ENCODE measurements at places on chromosomes 12 and 14.

GRCh38 chr12:109448707-109449390 lies 28.3 kb downstream of the KCTD10 start:
- DNase-seq = no peak

- DNase-seq = peak; percentile 68
These were observed 222.6 kb downstream of the MON2 start for GRCh38 chr12:62689042-62689839.

GRCh38 chr14:94401083-94401482 lies 12.7 kb upstream of the SERPINA1 start:
- peak; percentile 95 for DNase-seq

- DNase-seq = no peak
These were observed 88.7 kb upstream of the PLXNC1 start for GRCh38 chr12:94059394-94060368.

GRCh38 chr12:54373649-54374561 lies 9.6 kb upstream of the GPR84 start:
- DNase-seq = peak; percentile 43

DNA sequence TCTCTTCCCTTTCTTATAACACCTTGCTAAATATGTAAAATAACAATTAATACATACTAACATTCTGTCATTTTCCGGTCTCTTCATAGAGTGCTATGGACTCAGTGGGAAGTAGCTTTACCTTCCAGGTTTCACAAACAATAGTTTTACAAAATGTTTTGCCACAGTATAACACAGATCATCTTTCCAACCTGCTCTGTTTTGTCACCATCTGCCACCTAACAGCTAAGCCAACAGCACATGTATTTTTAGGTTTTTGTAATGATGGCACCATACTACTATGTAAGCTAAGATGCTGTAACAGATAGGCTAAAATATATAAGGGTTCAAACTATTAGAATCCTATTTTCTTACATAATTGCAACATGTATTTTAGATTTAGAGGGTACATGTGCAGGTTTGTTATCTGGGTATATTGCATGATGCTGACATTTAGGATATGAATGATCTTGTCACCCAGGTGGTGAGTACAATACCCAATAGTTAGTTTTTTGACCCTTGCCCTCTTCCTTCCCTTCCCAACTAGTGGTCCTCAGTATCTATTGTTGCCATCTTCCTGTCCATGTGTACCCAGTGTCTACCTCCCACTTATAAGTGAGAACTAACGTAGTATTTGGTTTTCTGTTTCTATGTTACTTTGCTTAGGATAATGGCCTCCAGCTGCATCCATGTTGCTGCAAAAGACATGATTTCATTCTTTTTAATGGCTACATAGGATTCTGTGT lies 8.7 kb downstream of the RHOJ start:
- no peak for DNase-seq

DNA sequence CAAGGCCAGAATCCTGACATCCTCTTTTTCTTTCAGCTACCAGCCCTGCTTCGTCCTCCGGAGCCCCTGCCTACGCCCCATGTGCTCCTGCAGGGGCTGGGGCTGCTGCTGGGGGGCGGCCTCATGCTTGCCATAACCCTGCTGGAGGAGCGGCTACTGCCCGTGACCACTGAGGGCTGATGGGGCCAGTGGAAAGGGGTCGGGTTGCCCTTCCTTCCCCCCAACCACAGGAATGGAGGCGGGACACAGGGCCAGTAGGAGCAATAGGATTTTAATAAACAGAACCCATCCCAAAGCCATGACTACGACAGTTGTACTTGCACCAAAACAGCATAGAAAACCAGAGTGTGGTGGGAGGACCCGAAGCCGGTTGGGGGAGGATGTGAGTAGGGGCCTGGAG lies 7.7 kb downstream of the SLC39A5 start:
- DNase-seq = no peak

- no peak for DNase-seq
These were observed 124.8 kb upstream of the NOS1 start for GRCh38 chr12:117485984-117486839.

DNA sequence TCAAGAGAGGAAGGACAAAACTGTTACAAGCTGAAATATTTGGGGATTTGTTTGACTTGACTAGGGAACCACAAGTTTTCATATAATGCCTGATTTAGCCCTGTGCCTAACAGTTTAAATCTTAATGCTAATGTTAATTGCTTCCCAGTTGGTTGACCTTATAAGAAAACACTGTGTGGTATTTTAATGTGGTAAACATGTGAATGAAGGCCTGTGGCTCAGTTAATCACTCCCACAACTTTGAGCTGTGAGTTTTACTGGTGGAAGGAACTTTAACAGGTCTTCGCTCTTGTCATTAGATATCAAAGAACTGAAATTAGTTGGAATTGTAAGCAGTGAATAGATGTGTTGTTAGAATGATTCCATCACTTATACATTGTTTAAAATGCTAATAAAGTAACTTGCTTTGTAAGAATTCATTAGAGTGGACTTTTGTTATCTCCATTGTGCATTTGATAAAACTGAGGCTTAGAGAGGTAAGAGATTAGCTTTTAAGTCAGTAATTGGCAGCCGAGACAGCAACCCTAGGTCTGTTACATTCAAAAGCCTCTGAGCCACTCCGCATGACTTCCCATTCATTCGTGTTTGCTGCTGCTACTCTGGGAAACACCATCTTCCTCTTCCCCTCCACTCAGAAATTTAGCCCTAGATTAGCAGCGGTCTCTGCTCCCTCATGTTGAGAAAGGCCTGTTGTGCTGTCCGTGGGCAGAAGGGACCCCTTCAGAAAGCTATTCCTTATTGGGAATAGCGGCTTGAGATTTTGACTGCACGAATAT lies 1.0 kb upstream of the TBK1 start:
- peak; percentile 36 for DNase-seq

DNA sequence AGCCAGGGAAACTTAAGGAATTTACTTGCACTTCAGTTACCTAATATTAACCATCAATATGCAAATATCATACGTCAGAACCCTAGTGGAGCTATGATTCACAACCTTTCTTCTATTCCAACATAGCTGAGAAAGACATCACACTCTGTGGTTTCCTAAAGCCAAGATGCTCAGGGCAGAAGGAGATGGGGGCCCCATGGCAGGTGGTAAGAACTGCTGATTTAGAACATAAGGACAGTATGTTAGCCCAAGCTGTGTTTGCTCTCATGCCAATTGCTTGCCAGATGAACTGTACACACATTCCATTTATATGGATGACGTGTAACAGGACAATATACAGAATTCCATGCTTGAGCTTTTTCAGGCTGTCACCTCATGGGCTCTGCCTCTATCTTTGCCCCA lies 34.6 kb downstream of the HECTD4 start:
- DNase-seq = peak; percentile 92

GRCh38 chr14:31207287-31207754 lies 272 bp downstream of the HECTD1 start:
- no peak for DNase-seq

GRCh38 chr14:71752111-71752738 lies 180.0 kb upstream of the RGS6 start:
- no peak for DNase-seq

- no peak for DNase-seq
These were observed 145.9 kb downstream of the DUSP6 start for GRCh38 chr12:89206390-89206789.

DNA sequence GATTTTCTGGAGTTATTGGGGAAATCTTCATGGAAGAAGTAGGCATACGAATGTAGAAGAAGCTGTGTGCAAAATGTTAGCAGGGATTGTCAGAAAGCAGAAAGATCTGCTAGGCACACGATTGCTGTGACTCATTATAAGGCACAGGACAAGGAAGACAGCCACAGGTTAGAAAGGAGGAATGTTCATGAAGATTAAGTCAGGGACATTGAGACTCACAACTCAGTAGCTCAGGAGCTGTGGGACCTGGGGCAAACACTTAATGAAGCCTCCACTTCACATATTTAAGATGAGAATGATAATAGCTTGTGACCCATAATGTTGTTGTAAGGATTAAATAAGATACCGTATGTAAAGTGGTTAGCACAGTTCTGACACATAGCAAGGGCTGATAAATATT lies 26.6 kb upstream of the RTRAF start:
- peak; percentile 15 for DNase-seq

- no peak for DNase-seq
These were observed 134.4 kb downstream of the BCAT1 start for GRCh38 chr12:24814379-24815113.

DNA sequence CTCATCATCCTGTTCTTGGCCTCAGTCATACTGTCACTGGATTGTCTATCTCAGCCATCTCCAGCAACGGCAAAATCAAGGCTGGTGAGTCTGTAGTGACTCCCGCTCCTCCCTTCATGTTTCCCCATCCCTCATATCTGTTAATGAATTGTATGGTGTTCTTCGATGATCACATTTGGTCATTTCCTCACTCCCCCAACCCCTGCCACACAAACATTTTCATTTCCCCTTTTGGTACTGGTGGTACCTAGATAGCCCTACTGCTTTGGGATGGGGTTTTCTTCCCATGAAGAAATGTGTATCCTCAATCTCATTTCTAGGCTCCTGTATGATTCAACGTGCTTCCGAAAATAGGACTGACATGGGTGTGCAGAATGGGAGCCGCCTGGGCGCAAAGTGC lies 2.7 kb upstream of the KLHL33 start:
- DNase-seq = no peak

- no peak for DNase-seq
These were observed 40.7 kb upstream of the TMEM263 start for GRCh38 chr12:106914796-106915634.
